D341Med (cell line): ENCODE measurements at places on chromosomes 6 and 20.

- no peak for DNase-seq
These were observed 22.0 kb upstream of the L3MBTL3 start for GRCh38 chr6:129996387-129996786.

DNA sequence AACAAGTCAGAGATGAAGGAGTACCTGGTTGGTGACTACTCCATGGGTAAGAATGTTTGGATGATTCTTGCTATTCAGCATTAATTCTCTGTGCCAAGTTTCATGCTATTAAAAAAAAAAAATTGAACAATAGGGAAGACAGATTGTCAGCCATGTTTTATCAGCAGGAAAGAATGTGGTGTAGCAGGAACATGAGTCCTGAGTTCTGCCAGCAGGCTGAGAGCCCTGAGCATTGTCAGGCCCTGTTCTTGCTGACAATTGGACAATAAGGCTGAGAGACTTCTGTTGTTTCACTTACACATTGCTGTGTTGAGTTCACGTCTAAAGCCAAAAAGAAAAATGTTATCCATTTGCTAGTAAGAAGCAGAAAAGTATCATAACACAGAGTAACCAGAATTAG is 70.4 kb upstream of the SMIM28 start:
- no peak for DNase-seq

DNA sequence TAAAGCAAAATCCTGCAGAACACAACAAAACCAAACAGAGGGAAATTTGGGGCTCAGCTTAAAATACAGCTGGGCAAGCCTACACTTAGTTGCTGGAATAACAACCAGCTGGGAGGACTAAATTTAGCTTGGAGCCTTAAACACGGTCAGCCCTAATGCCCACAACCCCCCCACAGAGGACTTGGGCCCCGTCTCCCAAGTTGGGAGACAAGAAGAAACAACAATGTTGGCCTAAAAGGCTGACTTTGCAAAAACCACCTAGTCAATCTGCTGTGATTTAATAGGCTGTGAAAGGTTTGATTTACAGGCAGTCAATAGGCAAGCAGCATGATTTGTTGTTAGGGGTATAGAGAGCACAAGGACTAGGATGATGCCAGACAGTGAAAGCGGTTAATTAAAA is 40.3 kb upstream of the ARMC2 start:
- no peak for DNase-seq

- DNase-seq: no peak
These were observed 6.6 kb upstream of the ZBTB22 start for GRCh38 chr6:33324125-33324524.

DNA sequence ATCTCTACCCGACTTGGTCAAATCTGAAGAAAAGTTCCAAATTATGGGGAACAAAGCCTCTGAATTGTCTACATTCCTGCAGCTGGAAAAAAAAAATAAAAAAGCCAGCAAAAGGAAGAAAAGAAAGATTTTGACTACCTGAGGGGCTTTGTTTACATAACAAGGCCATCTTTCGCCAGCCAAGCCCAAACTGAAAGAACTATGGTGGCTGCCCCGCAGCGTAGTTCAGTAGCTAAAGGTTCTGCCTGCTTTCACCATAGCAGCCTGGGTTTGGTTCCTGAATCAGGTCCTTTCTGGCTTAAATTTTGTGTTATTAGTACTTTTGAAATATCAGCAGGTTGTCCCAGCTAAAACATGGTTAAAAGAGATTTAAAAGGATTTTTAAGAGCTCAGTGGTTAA is 35.4 kb downstream of the ZNF133 start:
- no peak for DNase-seq

- no peak for DNase-seq
These were observed 14.8 kb downstream of the CD2AP start for GRCh38 chr6:47492355-47492754.

DNA sequence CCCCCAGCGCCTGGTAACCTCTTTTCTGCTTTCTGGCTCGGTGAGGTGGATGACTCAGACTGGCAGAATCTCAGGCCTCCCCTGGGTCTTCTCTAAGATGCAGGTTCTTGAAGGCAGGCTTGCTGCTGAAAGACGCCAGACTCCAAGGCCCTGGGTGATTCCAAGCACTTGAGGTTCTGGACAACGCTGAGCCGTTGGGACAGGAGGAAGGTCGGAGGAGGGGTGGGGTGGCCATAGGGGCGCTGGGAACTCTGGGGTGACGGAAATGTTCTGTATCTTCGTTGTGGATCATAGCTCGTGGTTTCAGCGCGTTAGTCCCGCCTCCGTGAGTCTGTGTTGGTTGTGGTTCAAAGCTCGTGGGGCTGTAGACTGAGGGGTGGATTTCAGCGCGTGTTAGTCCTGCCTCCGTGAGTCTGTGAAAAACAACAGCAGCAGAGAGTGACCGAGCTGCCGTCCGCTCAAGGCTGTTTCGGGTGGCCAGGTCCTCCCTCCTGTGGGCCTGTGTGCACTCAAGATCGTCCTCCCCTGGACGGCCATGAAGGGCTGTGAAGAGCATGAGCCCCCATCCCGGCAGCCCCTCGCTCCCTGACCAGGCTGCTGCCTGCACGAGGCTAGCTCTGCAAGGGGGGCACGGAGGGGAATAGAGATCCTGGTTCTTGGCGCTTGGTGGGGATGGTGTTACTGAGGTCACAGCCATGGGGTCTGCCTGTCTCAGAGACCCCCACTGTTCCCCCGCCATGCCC is 7.7 kb downstream of the NTSR1 start:
- DNase-seq: no peak

GRCh38 chr20:50595433-50595895 is 85.3 kb downstream of the PTPN1 start:
- no peak for DNase-seq

- DNase-seq: no peak
These were observed 279.3 kb upstream of the TCF21 start for GRCh38 chr6:133609415-133610226.

DNA sequence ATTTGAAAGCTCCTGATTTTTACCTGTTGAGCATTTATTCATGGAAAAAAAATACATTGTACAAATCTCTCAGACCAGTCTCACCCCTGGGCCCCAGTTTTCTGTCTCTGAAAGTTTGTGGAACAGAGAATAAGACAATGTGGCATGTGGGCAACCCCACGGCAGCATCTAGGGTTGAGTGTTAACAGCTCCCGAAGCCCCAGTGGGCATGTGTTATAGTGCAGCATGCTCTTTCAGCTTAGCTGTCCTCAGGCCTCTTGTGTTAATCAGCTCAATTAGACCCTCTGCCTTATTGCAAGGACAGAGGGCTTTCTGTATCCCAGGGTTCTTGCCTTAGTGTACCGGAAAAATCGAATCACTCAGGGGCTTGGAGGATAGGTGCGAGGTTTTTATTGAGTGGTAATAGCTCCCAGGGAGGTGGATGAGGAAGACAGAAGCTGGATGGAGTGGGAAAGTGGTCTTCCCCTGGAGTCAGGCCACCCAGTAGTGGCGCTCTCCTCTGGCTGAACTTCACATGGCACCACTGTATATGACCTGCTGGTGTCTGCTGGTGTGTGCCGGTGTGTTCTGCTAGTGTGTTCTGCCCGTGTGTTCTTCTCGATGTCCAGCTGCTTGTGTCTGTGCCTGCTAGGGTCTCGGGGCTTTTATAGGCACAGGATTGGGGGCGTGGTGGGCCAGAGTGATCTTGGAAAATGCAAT is 382.8 kb downstream of the EPM2A start:
- no peak for DNase-seq

GRCh38 chr6:131250122-131250521 is 114.9 kb downstream of the AKAP7 start:
- no peak for DNase-seq

- no peak for DNase-seq
These were observed 248.4 kb upstream of the IRAK1BP1 start for GRCh38 chr6:78618970-78619369.

DNA sequence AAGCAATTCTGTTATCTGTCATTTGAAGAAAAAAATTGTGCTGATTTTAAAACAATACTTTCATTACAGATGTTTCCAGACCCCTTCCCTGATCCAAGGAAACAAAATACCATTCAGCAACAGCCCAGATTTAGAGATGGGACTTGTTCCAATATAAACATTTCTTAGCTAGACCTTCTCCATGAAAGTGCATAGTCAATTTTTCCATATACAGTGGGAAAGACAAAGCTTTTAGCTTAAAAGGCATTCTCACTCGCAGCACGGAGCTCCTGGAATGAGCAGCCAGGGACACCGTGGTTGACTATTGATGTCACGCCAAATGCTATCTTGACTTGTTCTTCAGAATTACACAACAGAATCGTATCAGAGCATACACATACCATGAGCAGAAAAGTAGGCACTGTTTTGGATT is 21.5 kb downstream of the LAMA4 start:
- DNase-seq: no peak

- DNase-seq: no peak
These were observed 150.4 kb downstream of the ZDHHC14 start for GRCh38 chr6:157531169-157531985.

DNA sequence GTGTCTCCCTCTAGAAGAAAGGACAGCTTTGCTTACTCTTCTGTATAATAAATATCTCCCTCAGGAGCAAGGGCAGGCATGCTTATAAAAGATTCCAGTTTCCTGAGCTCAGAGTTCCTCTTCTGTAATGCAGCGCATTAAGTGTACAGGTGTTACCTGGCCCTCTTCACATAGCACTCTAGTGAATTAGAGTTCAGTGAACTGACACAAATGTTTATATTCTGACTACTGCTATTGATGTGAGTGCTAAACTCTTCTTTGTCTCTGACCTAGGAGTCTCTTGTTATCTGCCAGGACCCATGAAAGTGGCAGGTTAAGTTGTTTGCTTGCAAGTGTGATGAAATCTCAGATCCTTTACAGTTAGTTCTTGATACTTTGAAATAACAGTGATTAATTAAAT is 33.5 kb downstream of the CYB5R4 start:
- DNase-seq: no peak

- DNase-seq: no peak
These were observed 8.0 kb downstream of the SLC12A5 start for GRCh38 chr20:46037036-46037435.

DNA sequence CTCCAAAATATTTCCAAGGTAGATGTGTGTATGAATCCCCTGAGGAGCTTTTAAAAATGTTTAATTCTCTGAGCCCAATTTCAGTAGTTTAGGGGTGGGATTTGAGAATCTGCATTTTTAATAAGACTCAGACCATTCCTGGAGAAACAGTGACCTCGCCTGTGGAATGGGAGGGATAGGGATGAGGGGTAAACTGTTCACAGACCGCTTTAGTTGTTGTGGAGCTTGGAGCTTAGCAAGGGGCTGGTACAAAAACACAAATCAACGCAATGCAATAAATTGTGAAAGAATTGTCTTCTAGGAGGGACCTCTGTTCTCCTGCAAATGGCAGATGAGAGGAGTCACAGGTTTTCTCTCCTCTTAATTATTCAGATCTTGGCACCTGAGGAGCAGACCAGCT is 239.3 kb upstream of the SULF2 start:
- no peak for DNase-seq

DNA sequence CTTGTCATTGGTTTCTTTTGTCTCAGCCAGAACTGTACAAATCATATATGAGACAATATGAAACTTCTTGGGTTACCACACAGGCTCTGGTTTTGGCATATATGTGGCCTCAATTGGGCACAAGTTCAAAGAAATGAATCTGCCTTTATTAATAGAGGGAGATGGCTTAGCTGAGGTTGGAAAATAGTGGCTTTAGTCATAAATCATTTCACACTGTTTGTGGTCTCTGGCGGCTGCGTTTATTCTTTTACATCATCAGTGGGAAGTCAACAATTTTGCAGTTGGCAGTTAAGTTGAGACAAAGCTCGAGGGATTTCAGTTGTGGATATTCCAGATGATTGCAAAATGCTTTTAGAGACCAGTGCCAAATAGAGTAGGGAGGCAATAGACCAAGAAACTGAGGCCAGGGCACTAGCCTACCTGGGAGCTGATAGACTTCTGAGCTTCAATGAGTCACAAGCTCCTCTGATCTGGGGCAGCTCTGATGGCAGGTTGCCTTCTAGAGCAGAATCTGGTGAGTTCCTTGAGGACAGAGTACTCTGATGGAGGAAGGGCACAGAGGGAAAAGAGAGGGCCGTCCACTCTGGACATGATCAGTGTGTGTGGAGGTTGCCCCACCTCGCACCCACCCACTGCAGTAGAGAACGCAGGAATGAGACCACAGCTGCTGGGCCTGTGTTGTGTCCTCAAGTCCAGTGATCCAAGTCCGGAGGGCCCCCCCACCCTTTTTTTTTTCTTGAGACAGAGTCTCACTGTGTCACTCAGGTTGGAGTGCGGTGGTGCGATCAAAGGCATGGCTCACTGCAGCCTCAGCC is 73.5 kb downstream of the ARMC2 start:
- no peak for DNase-seq

GRCh38 chr6:117354671-117355070 is 71.1 kb downstream of the ROS1 start:
- no peak for DNase-seq

GRCh38 chr6:52305948-52306767 is 21.6 kb upstream of the MCM3 start:
- no peak for DNase-seq

- no peak for DNase-seq
These were observed 181.2 kb downstream of the DTNBP1 start for GRCh38 chr6:15481390-15482291.

GRCh38 chr20:3652676-3653596 is 10.3 kb downstream of the GFRA4 start:
- DNase-seq: no peak

DNA sequence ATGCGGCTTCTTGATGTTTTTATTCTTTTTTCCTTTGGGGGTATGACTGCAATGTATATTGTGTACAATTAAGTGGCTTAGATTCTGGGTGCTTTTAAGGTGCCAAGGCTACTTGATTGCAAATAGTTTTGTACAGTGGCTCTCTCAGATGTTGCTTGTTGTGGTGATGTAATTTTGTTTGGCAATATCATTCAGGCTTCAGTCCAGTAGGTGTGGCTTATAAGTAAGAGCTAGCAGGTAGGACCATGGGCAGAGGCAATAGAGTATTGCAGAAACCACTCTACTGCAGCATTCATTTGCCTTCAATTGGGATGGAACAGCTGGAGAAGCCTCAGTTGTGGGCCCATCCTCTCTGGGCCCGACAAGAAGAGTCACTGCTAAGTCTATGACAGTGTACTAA is 407.9 kb upstream of the MAN1A1 start:
- DNase-seq: no peak

- DNase-seq: no peak
These were observed 548.2 kb upstream of the FLRT3 start for GRCh38 chr20:14885661-14886060.

- DNase-seq: peak; percentile 93
These were observed 2.0 kb downstream of the FOXQ1 start for GRCh38 chr6:1313767-1314503.

DNA sequence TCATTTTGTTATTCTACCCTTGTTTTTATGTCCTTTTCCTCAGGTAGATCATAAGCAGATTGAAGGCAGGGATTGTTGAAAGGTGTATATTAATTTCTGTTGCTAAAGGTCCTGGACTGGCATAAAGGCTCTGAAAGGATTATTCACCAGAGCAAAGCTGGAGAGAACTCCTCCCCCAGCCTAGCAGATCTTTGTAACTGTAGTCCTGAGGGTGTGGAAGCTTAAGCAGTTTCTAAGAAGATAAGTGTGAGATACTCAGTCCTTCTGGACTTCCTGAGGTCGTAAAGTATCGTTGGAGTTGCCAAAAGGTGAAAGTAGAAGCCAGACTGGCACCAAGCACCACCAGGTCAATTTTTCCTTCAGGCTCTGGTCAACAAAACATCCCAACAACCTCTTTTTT is 24.2 kb downstream of the CGA start:
- no peak for DNase-seq
